ENCODE measurements at places on chromosomes 4 and X. TPM values are rescaled to one million over a fixed set of nuclear protein-coding genes. Genes with fewer than 3 reads are reported as not detected.

GRCh38 chrX:17039826-17040225 lies 93.4 kb downstream of the REPS2 start:
- H3K36me3 ChIP-seq: peaks cover 2% of the 10 kb centered on the region
- no peak for DNase-seq
- H3K4me1 ChIP-seq: peaks cover 9% of the 10 kb centered on the region
- no peak overlapping the region for H3K27ac ChIP-seq

DNA sequence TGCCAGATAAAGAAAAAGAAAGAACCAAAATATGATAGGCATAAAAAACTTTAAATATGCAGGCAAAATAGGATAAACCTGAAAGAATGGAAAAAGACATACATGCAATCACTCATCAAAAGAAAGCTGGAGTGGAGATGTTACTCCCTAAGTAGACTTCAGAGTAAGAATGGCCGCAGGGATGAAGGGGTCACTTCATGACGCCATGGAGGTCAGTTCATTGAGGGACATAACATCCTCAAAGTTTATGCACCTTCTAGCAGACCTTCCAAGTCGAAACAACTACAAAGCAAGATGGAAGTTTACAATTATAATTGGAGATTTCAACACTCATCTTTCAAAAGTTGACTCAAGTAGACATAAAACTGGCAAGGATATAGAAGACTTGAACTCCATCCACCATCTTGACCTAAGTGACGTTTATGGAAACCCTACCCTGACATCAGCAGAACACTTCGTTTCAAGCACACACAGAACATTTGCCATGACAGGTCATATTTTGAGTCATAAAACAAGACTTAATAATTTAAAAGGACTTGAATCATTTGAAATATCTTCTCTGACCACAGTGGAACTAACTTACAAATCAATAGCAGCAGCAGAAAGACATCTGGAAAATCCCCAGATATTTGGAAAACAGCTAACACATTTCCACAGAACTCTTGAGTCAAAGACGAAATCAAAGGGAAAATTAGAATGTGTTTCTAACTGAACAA lies 106.0 kb upstream of the LRPAP1 start:
- H3K27ac ChIP-seq: no peak overlapping the region
- H3K4me3 ChIP-seq: no peak overlapping the region
- no peaks in the 10 kb centered on the region for H3K36me3 ChIP-seq
- H3K4me1 ChIP-seq: peaks cover 14% of the 10 kb centered on the region
- no peak for DNase-seq

GRCh38 chr4:163233321-163233720 lies 66.6 kb upstream of the NAF1 start:
- DNase-seq: no peak
- no peak overlapping the region for H3K27ac ChIP-seq
- no peaks in the 10 kb centered on the region for H3K27me3 ChIP-seq
- no peaks in the 10 kb centered on the region for H3K4me1 ChIP-seq

- H3K27me3 ChIP-seq: no peaks in the 10 kb centered on the region
- no peak overlapping the region for H3K27ac ChIP-seq
- peaks cover 2% of the 10 kb centered on the region for H3K36me3 ChIP-seq
- no peak for DNase-seq
- no peaks in the 10 kb centered on the region for H3K4me1 ChIP-seq
- no peak overlapping the region for H3K4me3 ChIP-seq
These were observed 90.3 kb downstream of the RLIM start for GRCh38 chrX:74523870-74524735.

GRCh38 chr4:134027931-134028330 lies 173.7 kb downstream of the PABPC4L start:
- H3K27ac ChIP-seq: no peak overlapping the region
- H3K27me3 ChIP-seq: no peaks in the 10 kb centered on the region
- H3K4me1 ChIP-seq: peaks cover 5% of the 10 kb centered on the region

GRCh38 chr4:114038762-114039387 lies 59.4 kb upstream of the ARSJ start:
- H3K27me3 ChIP-seq: no peaks in the 10 kb centered on the region
- no peak overlapping the region for H3K4me3 ChIP-seq
- H3K4me1 ChIP-seq: no peaks in the 10 kb centered on the region
- H3K27ac ChIP-seq: no peak overlapping the region

DNA sequence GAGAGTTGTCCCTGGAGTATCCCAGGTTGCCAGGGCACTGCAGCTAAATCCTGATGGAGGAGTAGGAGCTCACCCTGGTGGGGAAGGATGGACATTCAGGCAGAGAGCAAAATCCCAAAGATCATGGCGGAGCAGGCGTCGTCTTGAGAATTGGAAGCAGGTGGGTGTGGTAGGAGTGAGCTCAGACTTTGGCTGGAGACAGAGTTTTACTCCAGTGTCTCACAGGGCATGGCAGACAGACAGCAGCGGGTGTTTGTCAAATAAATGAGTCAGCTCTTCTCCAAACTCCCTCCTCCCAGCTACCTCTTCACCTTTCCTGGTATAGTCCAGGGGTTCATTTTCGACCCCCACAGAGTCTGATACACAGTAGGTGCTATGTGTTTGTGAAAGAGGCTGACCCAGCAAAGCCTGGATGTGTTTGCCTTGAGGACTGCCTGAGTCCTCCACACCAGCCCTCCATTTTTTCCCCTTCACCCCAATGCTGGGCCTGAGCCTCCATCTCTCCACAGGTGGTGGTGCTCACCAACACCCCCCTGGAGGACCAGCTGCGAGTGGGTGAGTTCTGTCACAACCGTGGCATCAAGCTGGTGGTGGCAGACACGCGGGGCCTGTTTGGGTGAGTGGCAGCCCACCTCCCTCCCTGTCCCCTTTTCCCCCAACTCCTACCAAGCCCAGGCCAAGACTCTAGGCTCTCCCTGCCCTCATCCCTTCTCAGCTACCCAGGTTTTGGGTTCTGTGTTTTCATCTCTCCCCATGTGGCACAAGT lies 6.9 kb downstream of the UBA1 start:
- peak overlapping the region; percentile 22 for H3K27ac ChIP-seq
- no peak overlapping the region for H3K4me3 ChIP-seq
- H3K4me1 ChIP-seq: peaks cover 43% of the 10 kb centered on the region
- H3K27me3 ChIP-seq: no peaks in the 10 kb centered on the region
- H3K36me3 ChIP-seq: peaks cover 60% of the 10 kb centered on the region
- DNase-seq: peak; percentile 67

- H3K4me1 ChIP-seq: peaks cover 2% of the 10 kb centered on the region
- no peak for DNase-seq
- H3K4me3 ChIP-seq: no peak within 1 kb of the TSS
These were observed at the start of gene HGFAC for GRCh38 chr4:3441501-3442459. Gene HGFAC, plus strand, starts transcription at chr4:3441968. Its CDS starts 34 bp downstream, at chr4:3442002.

- DNase-seq: no peak
- no peaks in the 10 kb centered on the region for H3K27me3 ChIP-seq
- H3K4me1 ChIP-seq: peaks cover 11% of the 10 kb centered on the region
- H3K27ac ChIP-seq: no peak overlapping the region
- H3K36me3 ChIP-seq: peaks cover 9% of the 10 kb centered on the region
- H3K4me3 ChIP-seq: no peak overlapping the region
These were observed 57.8 kb downstream of the SCFD2 start for GRCh38 chr4:53307819-53308780.

DNA sequence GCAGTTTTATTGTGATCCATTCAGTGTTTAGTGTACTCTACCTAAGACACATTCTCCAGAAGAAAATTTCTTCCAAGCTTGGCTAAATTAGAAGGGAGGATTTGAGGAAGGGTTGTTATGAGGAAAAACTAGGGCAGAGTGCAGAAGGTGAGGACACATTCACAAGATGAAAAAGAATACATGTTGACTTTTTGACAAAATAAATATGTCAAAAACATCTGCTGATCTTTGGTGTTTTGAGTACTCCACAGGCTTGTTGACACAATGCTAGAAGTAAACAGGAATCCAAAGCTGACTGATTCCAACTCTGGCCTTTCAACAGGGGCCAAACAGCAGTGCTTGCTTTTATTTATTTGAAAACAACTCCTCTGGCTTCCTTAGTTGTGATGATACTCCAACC lies 125.8 kb upstream of the SLC7A11 start:
- no peaks in the 10 kb centered on the region for H3K27me3 ChIP-seq
- DNase-seq: no peak
- H3K4me3 ChIP-seq: no peak overlapping the region
- no peaks in the 10 kb centered on the region for H3K36me3 ChIP-seq
- no peak overlapping the region for H3K27ac ChIP-seq
- H3K4me1 ChIP-seq: no peaks in the 10 kb centered on the region

- no peaks in the 10 kb centered on the region for H3K4me1 ChIP-seq
- no peak overlapping the region for H3K27ac ChIP-seq
- no peak for DNase-seq
These were observed 13.8 kb upstream of the TXLNG start for GRCh38 chrX:16772460-16772859.

GRCh38 chr4:175961604-175962003 lies 104.0 kb upstream of the WDR17 start:
- no peak overlapping the region for H3K27ac ChIP-seq
- no peak for DNase-seq
- no peaks in the 10 kb centered on the region for H3K36me3 ChIP-seq

DNA sequence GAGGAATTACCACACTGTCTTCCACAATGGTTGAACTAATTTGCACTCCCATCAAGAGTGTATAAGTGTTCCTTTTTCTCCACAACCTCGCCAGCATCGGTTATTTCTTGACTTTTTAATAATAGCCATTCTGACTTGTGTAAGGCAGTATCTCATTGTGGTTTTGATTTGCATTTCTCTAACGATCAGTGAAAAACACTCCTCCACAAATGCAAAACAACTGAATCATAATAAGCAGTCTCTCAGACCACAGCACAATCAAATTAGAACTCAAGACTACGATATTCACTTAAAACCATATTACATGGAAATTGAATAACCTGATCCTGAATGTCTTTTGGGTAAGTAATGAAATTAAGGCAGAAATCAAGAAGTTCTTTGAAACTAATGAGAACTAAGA lies 371.7 kb downstream of the CXXC4 start:
- no peaks in the 10 kb centered on the region for H3K36me3 ChIP-seq
- no peak overlapping the region for H3K27ac ChIP-seq
- no peaks in the 10 kb centered on the region for H3K4me1 ChIP-seq
- no peak for DNase-seq

DNA sequence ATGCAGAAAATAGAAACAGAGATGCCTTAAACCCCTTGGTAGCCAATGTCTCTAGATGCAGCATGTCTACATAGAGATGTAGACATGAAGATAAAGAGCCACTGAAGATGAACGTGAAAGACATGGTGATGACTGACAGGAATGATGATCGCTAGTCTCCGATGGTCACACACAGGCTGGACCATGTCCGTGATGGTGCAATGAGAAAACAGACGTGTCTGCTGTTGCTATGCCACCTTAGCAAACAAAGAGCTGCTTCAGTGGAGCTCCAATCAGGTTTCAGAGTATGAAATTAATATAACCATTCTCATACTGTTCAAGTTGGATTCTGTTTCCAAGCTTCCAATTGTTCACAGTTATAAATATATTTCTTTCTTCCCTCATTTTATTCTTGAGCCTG lies 256.5 kb downstream of the CAMK2D start:
- H3K36me3 ChIP-seq: peaks cover 17% of the 10 kb centered on the region
- H3K4me3 ChIP-seq: no peak overlapping the region
- DNase-seq: no peak
- peaks cover 3% of the 10 kb centered on the region for H3K4me1 ChIP-seq
- no peak overlapping the region for H3K27ac ChIP-seq

DNA sequence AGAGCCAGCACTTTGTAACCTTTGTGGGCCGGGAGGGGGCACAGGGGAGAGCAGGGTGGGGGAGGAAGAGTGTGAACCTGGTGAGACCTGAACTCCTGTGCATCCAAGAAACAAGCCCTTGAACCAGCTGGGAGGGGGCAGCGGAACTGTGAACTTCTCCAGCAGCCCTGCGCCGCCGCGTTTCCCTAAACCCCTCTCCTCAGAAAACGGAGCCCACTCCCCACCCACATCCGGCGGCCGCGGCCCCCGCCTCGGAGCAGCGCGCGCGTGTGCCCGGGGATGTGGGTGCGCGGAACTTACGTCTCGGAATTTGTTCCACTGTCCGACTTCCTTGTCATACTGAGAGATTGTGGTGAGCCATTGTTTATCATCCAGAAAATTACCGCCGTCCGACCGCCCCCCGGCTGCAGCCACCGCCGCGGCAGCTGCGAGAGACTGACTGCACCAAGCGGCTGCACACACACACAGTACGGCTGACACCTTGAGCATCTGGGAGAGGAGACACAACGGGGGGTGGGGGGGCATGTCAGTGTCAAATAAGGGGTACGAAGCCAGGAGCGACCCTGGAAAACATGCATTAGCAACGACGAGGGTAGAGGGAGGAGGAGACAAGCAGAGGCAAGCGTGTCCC lies 494 bp downstream of the SPOCK3 start:
- H3K4me3 ChIP-seq: peak overlapping the region; percentile 78
- H3K27me3 ChIP-seq: peaks cover 59% of the 10 kb centered on the region
- no peaks in the 10 kb centered on the region for H3K36me3 ChIP-seq

PABPC5 gene
- 5.6 TPM for total RNA-seq

INTU gene
- 10.9 TPM for total RNA-seq

MGARP gene
- total RNA-seq: 3.4 TPM

Measured in chondrocyte (in vitro differentiated cells).